ENCODE measurements at places on chromosomes 13 and 19.

- DNase-seq = peak; percentile 28
Measured at GRCh38 chr13:99124794-99125316, 75.8 kb upstream of the UBAC2 start.

DNA sequence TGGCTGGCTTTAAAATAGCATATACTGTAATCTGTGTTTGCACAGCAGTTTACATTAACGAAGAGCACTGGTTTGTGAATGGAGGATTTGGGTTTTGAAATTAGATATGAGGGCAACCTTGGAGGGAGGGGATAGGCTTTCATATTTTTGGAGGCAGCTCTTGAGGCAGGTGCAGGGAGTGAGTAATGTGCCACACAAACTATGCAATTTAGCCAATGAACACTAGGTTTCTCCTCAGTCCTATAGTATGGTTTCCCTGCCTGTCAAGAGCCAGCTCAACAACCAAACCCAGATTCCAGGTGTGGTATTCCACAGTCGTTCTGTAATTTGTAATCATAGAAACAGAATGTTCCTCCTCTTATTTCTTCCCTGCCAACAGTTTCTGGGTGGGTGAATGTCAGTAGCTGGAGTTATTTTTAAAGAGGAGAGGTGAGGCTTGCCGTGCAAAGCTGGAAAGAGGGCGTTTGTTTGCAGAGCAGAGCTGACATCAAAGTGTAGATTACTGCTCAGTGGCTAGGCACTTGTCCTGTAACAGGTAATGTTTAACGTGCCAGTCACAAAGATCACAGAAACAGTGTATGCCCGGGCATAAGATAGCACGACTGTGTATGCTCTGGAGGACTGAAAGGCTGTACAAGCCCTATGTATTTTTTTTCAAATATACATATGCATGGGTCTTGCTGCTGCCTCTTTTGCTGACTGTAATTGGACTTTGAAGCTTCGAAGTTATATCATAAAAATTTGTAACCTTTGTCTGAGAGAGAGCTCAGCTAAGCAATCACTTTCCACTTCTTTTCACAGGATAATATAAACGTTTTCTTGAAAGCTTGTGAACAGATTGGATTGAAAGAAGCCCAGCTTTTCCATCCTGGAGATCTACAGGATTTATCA is 124.2 kb downstream of the LMO7 start:
- DNase-seq = no peak

GRCh38 chr13:21733475-21734263 is 62.8 kb downstream of the FGF9 start:
- DNase-seq = no peak

- no peak for DNase-seq
Measured at GRCh38 chr19:46863818-46864629, 3.2 kb downstream of the ARHGAP35 start.

GRCh38 chr13:94620286-94620896 is 18.7 kb downstream of the GPR180 start:
- no peak for DNase-seq

GRCh38 chr13:114203536-114203935 is 24.5 kb downstream of the CFAP97D2 start:
- no peak for DNase-seq

GRCh38 chr19:39436350-39436716 is 584 bp upstream of the RPS16 start:
- DNase-seq = no peak
